ENCODE measurements at places on chromosomes 6 and 20.

- no peaks in the 10 kb centered on the region for H3K27me3 ChIP-seq
- H3K4me3 ChIP-seq: no peak overlapping the region
- H3K27ac ChIP-seq: no peak overlapping the region
- no peaks in the 10 kb centered on the region for H3K36me3 ChIP-seq
- no peak for DNase-seq
Measured at GRCh38 chr6:16437984-16438383, 199.6 kb downstream of the GMPR start.

GRCh38 chr6:5191222-5191621 lies 69.5 kb downstream of the LYRM4 start:
- no peaks in the 10 kb centered on the region for H3K36me3 ChIP-seq
- DNase-seq: no peak
- no peak overlapping the region for H3K27ac ChIP-seq
- no peaks in the 10 kb centered on the region for H3K4me1 ChIP-seq
- no peak overlapping the region for H3K4me3 ChIP-seq

GRCh38 chr6:157223511-157223910 lies 99.8 kb downstream of the TMEM242 start:
- H3K27me3 ChIP-seq: no peaks in the 10 kb centered on the region
- H3K4me3 ChIP-seq: no peak overlapping the region
- no peak overlapping the region for H3K27ac ChIP-seq
- peaks cover 3% of the 10 kb centered on the region for H3K4me1 ChIP-seq
- DNase-seq: no peak
- H3K36me3 ChIP-seq: no peaks in the 10 kb centered on the region

GRCh38 chr20:19419396-19419795 lies 207.0 kb downstream of the SLC24A3 start:
- H3K27me3 ChIP-seq: no peaks in the 10 kb centered on the region
- no peak for DNase-seq
- no peak overlapping the region for H3K27ac ChIP-seq
- no peak overlapping the region for H3K4me3 ChIP-seq
- no peaks in the 10 kb centered on the region for H3K4me1 ChIP-seq

DNA sequence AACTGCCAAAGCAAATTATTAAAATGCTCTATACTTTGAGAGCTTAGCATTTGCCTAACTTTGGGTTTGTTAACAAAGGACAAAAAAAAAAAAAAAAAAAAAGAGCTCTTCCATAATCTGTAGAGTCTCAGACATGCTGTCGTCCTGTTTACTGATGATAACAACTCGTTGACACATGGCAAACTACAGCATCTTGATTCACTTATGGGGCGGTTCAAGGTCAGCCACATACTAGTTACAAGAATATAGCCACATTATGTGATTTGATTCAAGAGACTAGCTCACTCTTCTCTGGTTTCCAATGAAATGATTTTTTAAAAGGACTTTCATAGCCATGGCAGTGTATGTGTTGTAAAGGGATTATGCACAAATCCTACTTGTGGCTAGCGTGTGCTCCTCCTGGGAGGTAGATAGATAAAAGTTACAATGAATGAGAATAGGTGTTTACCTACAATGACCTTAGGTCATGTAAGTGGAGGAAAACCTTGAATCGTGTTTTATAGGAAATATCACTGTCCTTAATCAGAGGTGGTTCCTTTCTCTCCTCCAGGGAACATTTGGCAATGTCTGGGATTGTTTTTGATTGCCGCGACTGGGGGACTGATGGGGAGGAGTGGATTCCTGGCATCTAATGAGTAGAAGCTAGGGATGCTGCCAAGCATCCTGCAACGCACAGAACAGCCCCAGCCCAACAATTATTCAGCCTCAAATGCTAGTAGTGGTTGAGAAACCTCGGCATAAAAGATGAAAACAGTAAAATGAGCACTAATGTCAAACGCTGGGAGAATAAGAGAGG lies 969.2 kb upstream of the SLC35B3 start:
- H3K36me3 ChIP-seq: no peaks in the 10 kb centered on the region
- DNase-seq: no peak
- peak overlapping the region; percentile 86 for H3K27ac ChIP-seq
- H3K4me1 ChIP-seq: peaks cover 42% of the 10 kb centered on the region
- H3K27me3 ChIP-seq: no peaks in the 10 kb centered on the region

DNA sequence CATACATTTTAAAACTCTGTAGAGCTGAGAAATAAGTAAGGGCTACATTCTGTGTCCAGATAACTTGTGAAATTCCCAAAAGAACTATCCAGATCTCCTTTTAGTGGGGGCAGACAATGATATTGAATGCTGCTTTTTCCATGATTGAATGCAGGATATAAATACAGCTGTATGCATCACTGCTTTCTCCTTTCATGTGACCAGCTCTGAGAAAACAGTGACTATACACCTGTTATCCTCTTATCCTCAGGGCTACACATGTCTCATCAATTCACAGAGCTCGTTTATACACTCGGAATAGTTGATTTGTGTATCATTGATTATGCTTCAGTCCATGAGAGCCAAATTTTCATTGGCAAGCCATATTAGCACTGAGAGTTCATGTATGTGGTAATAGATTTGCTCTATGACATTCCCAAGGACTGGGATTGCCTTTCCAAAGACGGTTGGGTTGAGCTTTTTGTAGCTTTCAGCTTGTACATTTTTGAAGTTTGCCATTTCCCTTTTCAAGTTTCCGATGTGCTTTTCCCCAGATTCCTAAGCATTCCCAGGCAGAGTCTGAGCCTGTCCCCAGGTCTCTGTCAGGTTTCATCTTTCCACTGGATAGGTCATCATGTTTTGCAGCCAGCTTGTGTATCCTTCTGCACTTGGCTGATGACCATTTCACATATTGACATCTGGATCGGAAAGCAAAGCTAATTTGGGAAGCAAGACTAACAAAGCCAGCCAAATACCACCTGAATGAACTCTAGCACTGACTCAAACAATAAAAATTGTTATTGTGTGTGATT lies 97.7 kb downstream of the RFX6 start:
- H3K27me3 ChIP-seq: peaks cover 8% of the 10 kb centered on the region
- no peaks in the 10 kb centered on the region for H3K4me1 ChIP-seq
- H3K4me3 ChIP-seq: no peak overlapping the region
- DNase-seq: no peak

- DNase-seq: no peak
- no peaks in the 10 kb centered on the region for H3K27me3 ChIP-seq
- no peak overlapping the region for H3K4me3 ChIP-seq
- H3K27ac ChIP-seq: no peak overlapping the region
- H3K4me1 ChIP-seq: 0 out of 2 replicates have a peak, but pooled peaks cover 2% of the 10 kb centered on the region
- H3K36me3 ChIP-seq: no peaks in the 10 kb centered on the region
Measured at GRCh38 chr6:112320561-112321318, 26.4 kb upstream of the RFPL4B start.

GRCh38 chr6:75460681-75461080 lies 32.9 kb downstream of the FILIP1 start:
- H3K36me3 ChIP-seq: no peaks in the 10 kb centered on the region
- no peak for DNase-seq
- no peak overlapping the region for H3K4me3 ChIP-seq

- H3K27ac ChIP-seq: no peak overlapping the region
- no peaks in the 10 kb centered on the region for H3K36me3 ChIP-seq
- H3K4me1 ChIP-seq: no peaks in the 10 kb centered on the region
- H3K4me3 ChIP-seq: no peak overlapping the region
Measured at GRCh38 chr6:134706153-134706552, 243.7 kb downstream of the ALDH8A1 start.

DNA sequence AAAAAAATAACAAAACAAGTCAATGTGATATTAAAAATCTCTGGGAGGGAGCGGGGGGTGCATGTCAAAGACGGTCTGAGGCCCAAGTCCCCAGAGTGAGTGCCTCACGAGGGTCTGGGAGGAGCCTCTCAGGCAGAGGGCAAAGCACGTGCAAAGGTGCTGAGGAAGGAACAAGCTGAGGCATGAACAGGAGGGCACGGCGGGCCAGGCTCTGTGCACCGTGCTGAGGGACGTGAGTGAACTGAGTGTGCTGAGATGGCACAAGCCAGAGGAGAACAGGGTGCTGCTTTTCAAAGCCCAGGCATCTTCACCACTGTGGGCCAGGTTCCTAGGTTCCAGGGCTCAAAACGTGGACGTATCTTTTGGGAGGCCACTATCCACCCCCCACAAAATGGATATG lies 142.1 kb upstream of the PHACTR3 start:
- H3K27me3 ChIP-seq: peaks cover under 1% of the 10 kb centered on the region
- H3K4me3 ChIP-seq: no peak overlapping the region
- H3K27ac ChIP-seq: no peak overlapping the region
- H3K4me1 ChIP-seq: no peaks in the 10 kb centered on the region

DNA sequence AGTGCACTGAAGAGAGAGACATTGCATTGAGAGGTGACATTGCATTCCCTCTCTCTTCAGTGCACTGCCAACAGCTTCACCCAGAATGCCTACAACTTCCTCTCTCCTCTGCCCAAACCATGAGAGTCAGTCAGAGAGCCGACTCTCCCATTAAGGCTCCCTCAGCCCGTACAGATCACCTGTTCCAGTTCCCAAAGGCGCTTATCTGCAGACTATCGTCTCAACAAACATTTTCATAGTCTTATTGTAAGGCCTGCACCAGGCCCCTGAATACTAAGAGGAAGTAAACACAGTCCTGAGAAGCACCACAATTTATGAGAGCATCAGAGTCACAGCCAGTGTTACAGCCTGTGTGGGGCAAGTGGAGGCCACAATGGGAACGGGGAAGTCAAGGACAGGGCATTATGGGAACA lies 53.7 kb downstream of the GFOD1 start:
- no peak for DNase-seq
- no peak overlapping the region for H3K4me3 ChIP-seq
- H3K27ac ChIP-seq: no peak overlapping the region

GRCh38 chr6:124002377-124003081 lies 198.9 kb downstream of the NKAIN2 start:
- peaks cover 3% of the 10 kb centered on the region for H3K4me1 ChIP-seq
- H3K27ac ChIP-seq: no peak overlapping the region
- H3K27me3 ChIP-seq: no peaks in the 10 kb centered on the region
- H3K4me3 ChIP-seq: no peak overlapping the region
- H3K36me3 ChIP-seq: no peaks in the 10 kb centered on the region

- no peak overlapping the region for H3K4me3 ChIP-seq
- no peak overlapping the region for H3K27ac ChIP-seq
- H3K4me1 ChIP-seq: no peaks in the 10 kb centered on the region
- H3K36me3 ChIP-seq: no peaks in the 10 kb centered on the region
- DNase-seq: peak; percentile 5
Measured at GRCh38 chr20:36717657-36718056, 28.2 kb downstream of the NDRG3 start.

DNA sequence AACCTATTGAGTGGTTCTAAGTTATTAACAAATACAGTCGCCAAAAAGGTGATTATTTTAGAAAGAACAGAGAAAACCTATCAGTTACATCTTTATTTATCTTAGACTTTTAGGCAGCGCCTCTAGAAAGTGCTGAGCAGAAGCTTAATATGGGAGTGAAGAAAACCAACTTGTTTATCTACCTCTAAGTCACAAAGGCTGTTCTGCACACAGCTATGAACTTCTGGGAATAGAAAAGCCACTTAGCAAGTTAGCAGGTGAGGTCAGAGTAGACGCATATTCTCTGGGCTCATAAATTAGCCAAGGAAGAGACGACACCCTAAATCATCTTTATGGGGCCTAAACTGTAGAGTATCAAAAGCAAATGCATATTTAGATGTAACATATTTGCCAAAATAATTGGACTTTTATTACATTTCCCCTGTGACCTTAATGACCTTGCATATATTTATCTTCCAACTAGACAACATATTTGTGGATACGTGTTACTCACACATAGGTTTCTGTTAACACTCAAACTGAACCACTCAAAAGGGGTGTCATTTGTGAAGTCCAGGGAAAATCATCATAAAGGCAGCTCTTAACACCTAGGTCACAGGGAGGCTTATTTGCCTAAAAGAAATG lies 267.1 kb downstream of the ADGB start:
- no peak overlapping the region for H3K4me3 ChIP-seq
- no peaks in the 10 kb centered on the region for H3K36me3 ChIP-seq
- no peak overlapping the region for H3K27ac ChIP-seq
- DNase-seq: no peak
- 0 out of 2 replicates have a peak, but pooled peaks cover 5% of the 10 kb centered on the region for H3K4me1 ChIP-seq

GRCh38 chr20:50484271-50484976 lies 25.8 kb upstream of the PTPN1 start:
- no peaks in the 10 kb centered on the region for H3K36me3 ChIP-seq
- H3K27me3 ChIP-seq: no peaks in the 10 kb centered on the region
- DNase-seq: no peak
- H3K4me3 ChIP-seq: no peak overlapping the region
- peak overlapping the region; percentile 90 for H3K27ac ChIP-seq

GRCh38 chr20:13772529-13772928 lies 12.2 kb downstream of the ESF1 start:
- peaks cover 76% of the 10 kb centered on the region for H3K36me3 ChIP-seq
- H3K27me3 ChIP-seq: no peaks in the 10 kb centered on the region
- H3K4me3 ChIP-seq: no peak overlapping the region
- no peak overlapping the region for H3K27ac ChIP-seq
- DNase-seq: no peak

DNA sequence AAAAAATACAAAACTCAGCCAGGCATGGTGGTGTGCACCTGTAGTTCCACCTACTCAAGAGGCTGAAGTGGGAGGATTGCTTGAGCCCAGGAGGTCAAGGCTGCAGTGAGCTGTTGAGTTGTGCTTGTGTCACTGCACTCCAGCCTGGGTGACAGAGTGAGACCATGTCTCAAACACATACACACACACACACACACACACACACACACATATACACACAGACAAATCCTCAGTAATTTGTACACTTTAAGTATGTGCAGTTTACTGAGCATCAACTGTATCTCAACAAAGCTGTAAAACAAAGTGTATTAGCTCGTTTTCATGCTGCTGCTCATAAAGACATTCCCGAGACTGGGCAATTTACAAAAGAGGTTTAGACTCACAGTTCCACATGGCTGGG lies 7.3 kb downstream of the TFB1M start:
- no peaks in the 10 kb centered on the region for H3K27me3 ChIP-seq
- no peak overlapping the region for H3K27ac ChIP-seq
- no peak overlapping the region for H3K4me3 ChIP-seq
- DNase-seq: no peak
- peaks cover 29% of the 10 kb centered on the region for H3K36me3 ChIP-seq

DNA sequence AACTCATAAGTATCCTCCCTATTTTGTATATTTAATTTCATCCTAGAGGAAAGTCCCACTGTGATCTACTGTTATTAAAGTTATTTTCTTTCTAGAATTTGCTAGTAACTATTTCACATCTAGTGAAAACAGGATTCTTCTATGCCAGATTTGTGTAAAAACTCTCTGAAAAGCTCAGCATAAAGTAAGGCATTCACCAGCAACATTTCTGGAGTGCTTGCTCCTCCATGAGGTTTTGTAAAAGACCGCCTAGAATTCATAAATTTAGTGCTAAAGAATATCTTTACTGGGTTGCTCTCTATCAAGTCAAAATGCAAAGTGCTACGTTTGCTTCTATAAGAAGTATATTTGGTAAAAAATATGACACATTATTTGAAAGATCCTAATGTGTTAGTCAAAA lies 173.5 kb upstream of the IRAK1BP1 start:
- no peaks in the 10 kb centered on the region for H3K36me3 ChIP-seq
- no peak overlapping the region for H3K27ac ChIP-seq
- no peak for DNase-seq
- no peak overlapping the region for H3K4me3 ChIP-seq

Measured in Panc1 (cell line).